ENCODE measurements at places on chromosomes 6 and 20.

DNA sequence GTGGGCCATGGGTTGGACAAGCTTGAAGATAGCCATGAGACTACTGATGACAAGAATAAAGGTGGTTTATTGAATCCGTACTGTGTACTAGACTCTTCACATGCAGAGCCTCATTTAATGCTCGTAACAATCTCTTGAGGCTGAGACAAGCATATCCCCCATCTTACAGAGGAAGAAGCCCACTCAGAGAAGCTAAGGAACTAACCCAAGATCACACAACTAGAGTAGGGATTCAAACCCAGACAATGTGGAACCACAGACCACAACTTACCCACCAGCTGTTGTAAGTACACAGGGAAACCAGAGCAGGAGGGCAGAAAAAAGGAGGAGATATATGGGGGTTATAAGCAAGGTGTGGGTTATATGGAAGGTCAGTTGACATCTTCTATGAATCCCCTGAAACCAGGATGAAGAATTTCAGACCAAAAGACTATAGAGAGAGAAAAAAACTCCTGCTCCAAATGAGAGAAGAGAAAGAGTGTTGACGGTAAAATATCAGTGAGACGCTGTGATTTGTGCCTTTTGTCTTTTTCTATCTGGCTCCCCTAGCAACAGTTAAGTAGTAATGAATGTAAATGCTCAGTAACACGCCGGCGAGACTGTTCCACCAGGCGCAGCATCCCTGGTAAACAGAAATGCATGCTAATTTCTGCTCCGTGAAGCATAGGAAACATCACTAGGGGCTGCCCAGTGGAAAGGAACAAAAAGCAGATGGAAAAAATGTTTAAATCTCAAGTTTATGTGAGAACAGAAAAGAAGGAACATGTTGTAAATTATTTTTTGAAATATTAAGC, 80.1 kb upstream of the SLC22A16 start:
- no peak for DNase-seq

- no peak for DNase-seq
These were observed 45.1 kb downstream of the FRK start for GRCh38 chr6:116015561-116015960.

DNA sequence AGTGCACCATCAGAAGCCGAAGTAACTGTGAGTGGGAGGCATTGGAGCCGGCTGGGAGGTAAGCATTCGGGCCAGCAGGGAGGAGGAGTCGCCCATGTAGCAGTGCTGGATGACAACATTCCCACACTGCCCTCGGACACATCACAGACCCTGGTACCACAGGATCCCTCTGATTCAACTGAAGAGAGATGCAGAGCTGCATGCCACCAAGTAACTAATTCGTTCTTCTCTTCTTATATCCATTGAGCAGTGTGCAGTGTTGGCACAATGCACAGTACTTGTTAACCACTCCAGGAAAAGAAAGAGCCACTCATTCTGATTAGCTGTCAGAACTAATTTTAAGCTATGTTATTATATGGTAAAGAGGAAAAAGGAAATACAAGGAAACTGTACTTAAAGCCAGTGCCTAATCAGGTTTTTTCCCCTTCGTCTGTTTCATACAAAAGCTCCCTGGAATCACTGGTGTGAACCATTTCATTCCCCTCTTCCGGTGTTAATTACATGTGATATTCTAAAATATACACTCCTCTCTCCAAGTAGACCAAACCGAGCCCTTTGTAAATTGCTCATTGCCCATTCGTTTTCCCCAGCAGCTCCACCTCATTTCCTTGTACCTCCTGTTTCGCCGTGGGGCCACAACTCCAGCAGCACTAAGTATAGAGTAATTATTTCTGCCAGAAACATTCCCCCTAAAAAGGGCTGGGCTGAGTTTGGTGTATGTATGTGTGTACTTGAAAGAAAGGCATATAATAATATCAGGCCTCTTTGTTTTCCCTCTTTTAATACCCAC, 32.4 kb upstream of the ADTRP start:
- DNase-seq: no peak

GRCh38 chr20:62367136-62367632, at the start of gene LAMA5:
Gene LAMA5, minus strand, starts transcription at chr20:62367312. Its CDS starts 67 bp downstream, at chr20:62367245.
- DNase-seq: peak; percentile 59

GRCh38 chr6:91683240-91683639, 1096.4 kb upstream of the MAP3K7 start:
- DNase-seq: no peak

DNA sequence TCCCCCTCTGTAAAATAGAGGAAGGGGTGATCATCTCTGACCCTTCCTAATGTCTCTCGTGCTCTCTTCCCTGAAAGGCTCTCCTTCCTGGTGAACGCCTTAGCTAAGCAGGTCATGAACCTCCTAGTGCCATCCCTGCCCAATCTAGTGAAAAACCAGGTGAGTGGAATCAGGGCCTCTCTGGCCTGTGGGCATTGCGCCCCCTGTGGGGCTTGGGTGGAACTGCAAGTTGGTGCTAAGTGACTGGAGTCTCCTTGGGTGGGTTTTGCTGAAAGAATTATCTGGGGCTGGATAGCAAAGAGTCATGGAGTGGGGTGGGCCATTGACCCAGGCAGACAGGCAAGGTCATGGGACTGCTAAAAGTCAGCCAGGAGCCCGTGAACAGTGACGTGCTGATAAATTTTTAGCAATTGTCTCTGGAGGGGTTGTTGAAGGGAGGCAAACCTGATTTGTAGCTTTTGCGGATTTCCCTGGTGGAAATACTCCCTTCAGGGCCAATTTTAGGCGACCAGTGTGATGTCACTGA, 8.9 kb downstream of the BPIFB1 start:
- peak; percentile 18 for DNase-seq

DNA sequence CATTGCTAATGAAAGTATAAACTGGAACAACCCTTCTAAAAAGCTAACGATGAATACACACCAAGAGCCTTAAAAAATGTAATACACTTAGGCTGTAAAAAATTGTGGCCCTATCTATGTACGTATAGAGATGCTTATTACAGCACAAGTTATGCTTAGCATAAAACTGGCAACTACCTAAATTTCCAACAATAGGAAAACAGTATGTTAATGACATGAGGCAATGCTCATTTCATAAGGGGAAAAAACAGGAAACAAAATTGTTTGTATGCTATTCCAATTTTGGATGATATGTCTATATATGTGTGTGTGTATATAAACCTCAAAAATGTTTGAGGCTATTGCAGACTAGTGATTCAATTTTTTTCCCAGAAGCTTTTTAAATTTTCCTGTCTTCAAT, 82.5 kb downstream of the DTNBP1 start:
- no peak for DNase-seq

GRCh38 chr6:160078883-160079685, 42.5 kb upstream of the SLC22A1 start:
- DNase-seq: no peak

DNA sequence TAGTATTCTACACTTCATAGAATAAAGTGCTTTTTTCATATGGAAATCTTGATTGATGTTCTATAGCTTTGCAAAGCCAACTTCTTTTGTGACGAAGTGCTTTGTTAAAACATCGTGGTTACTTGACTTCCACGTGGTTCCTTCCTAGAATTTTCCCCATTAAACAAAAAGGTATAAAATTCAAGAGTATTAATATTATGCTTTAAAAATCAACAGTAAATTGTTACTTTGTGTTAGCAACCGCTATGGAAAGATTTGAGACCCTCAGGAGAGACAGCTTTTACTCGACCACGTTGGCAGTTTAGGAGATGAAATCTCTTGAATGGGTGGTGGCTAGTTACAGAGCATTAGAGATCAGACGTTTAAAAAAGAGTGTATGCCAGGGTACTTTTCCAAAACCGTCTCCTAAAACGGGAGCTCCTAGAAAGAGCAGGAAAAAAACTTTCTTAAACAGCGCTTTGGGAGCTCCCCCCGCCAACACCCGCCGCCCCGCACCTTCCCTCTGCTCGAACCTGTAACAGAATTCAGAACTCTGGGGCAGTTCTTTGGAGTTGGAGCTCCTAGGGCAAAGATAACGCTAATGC, 920 bp downstream of the GJA1 start:
- peak; percentile 65 for DNase-seq

DNA sequence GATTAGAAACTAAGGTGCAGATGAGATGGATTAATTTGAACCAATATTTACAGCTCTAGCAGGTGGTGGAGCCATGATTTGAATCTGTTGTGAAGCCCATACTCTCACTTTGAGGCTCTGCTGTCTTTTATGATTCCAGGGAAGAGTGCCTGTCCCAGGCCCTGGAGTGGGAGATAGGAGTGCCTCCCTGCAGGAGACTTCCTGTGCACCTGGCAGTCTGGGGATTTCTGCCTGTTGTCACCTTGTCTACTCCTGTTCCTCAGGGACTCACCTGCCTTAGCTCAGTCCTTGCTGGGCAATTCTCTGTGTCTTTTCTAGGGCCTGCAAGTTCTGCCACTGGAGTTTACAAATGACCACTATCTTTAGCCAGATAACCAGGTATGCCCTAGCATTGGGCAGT, 46.3 kb downstream of the SCAND1 start:
- no peak for DNase-seq

DNA sequence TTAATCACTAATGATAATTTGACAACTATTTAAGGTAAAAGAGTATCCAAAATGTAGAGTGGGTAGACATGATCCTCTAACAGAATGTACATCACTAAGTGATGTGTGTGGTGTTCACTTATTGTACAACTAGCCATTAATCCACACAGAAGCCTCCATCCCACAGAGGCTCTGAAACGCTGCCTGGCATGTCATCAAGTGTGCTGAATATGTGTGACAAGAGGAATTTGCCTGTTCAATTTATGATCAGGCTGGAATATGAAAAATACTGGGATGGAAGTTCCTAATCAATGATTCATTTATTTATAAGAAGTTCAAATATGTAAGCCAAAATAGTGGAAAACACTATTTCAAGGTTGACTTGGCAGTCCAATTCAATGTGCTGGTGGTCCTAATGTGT, 72.4 kb downstream of the BACH2 start:
- no peak for DNase-seq

GRCh38 chr20:11453430-11453829, 464.3 kb upstream of the BTBD3 start:
- DNase-seq: no peak

DNA sequence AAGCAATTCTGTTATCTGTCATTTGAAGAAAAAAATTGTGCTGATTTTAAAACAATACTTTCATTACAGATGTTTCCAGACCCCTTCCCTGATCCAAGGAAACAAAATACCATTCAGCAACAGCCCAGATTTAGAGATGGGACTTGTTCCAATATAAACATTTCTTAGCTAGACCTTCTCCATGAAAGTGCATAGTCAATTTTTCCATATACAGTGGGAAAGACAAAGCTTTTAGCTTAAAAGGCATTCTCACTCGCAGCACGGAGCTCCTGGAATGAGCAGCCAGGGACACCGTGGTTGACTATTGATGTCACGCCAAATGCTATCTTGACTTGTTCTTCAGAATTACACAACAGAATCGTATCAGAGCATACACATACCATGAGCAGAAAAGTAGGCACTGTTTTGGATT, 21.5 kb downstream of the LAMA4 start:
- DNase-seq: peak; percentile 97

- no peak for DNase-seq
These were observed 30.0 kb downstream of the SLC22A16 start for GRCh38 chr6:110446405-110446804.

GRCh38 chr6:158285656-158286021, 26.6 kb upstream of the TULP4 start:
- peak; percentile 68 for DNase-seq

- DNase-seq: no peak
These were observed 9.7 kb downstream of the BACH2 start for GRCh38 chr6:90286884-90287488.

GRCh38 chr20:41048461-41049301, 20.1 kb downstream of the TOP1 start:
- DNase-seq: no peak

- peak; percentile 74 for DNase-seq
These were observed 156.3 kb downstream of the SOBP start for GRCh38 chr6:107646176-107646575.

- DNase-seq: no peak
These were observed 46.3 kb upstream of the SMIM28 start for GRCh38 chr6:138331444-138331843.

GRCh38 chr6:143323729-143324470, 126.6 kb downstream of the ADAT2 start:
- peak; percentile 45 for DNase-seq

- DNase-seq: no peak
These were observed 6.5 kb downstream of the KCNB1 start for GRCh38 chr20:49476016-49476355.

DNA sequence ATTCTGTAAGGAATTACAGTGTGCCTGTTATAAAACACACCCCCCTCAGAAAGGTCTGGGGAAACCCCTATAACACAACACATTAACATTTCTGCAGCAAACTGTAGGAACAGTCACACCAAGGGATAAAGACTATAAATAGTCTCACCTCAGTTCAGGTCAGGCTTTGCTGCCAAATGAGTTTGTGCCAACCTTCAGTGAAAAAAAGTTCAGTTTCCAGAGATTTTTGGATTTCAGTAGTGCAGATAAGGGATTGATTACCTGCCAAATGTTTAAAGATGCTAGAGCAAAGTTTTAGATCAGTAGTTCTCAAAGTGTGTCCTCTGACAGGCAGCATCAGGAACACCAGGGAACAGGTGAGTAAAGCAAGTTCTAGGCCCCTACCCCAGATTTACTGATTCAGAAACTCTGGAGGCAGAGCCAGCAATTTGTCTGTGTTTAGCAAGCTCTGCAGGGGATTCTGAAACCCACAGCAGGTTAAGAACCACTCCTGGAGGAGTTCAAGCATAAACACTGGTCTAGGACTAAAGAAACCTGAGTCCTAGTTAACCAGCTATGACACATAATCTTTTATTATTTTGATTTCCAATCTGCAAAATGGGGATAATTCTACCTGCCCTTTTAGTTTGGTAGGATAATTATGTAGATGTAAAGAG, 111.0 kb downstream of the RCAN2 start:
- DNase-seq: no peak

- no peak for DNase-seq
These were observed 32.8 kb downstream of the TCF15 start for GRCh38 chr20:577167-577791.

GRCh38 chr6:22808466-22808865, 239.1 kb downstream of the HDGFL1 start:
- no peak for DNase-seq

DNA sequence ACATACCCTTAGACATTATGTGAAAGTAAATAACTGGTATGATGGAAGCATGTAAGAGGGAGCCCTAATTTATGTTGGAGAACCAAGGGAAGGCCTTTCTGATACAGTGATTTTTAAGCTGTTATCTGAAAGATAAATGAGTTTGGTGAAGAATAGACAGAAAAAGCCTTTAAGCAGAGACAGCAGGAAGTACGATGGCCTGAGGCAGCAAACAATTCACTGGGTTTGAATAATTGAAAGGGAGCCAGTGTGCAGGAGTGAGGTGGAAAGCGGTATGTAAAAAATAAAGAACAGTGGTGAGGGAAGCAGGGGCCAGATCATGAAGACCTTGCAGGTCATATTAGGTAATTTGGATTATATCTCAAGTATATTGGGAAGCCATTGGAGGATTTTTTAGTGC, 4.1 kb upstream of the RAB23 start:
- DNase-seq: no peak

All from muscle of leg (tissue), 16 donors.